Thymus (tissue), 14 donors: ENCODE measurements at places on chromosomes 5 and 9. TPM values are rescaled to one million over a fixed set of nuclear protein-coding genes. Genes with fewer than 3 reads are reported as not detected.

GRCh38 chr9:89015336-89015735, 24.1 kb downstream of the S1PR3 start:
- no peaks in the 10 kb centered on the region for H3K36me3 ChIP-seq
- H3K4me3 ChIP-seq: no peak overlapping the region
- H3K27ac ChIP-seq: no peak overlapping the region
- no peak for DNase-seq

GRCh38 chr9:2634818-2635217, 13.2 kb downstream of the VLDLR start:
- H3K27ac ChIP-seq: no peak overlapping the region
- no peaks in the 10 kb centered on the region for H3K36me3 ChIP-seq
- H3K4me1 ChIP-seq: no peaks in the 10 kb centered on the region
- H3K27me3 ChIP-seq: no peaks in the 10 kb centered on the region

GRCh38 chr9:94054716-94055115, 29.5 kb upstream of the PTPDC1 start:
- H3K4me1 ChIP-seq: no peaks in the 10 kb centered on the region
- no peaks in the 10 kb centered on the region for H3K36me3 ChIP-seq
- H3K4me3 ChIP-seq: no peak overlapping the region

GRCh38 chr5:106923409-106923808, 747.3 kb downstream of the EFNA5 start:
- no peak overlapping the region for H3K27ac ChIP-seq
- no peaks in the 10 kb centered on the region for H3K36me3 ChIP-seq
- no peaks in the 10 kb centered on the region for H3K27me3 ChIP-seq
- DNase-seq: no peak

CORO2A gene
- 5.1 TPM for total RNA-seq

INPP5E gene
- total RNA-seq: 3.9 TPM

DNA sequence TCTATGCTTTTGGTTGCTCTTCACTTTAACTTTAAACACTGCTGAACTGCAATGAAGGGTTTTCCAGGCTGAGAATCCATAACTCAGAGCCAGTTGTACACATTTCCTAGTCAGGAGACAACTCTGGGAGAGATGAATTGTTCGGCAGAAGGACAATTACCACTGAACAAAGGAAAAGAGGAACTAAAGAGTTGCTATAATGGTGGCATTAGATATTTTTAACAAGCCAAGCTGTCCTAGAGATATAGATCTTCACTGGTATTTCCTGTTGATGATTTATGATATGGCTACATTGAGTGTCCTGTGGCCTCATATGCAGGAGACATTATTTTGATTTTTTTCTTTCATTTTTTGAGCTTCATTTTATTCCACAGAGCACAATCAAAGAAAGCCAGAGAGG, 219.1 kb upstream of the PCSK5 start:
- H3K36me3 ChIP-seq: no peaks in the 10 kb centered on the region
- no peak overlapping the region for H3K4me3 ChIP-seq
- no peak for DNase-seq
- H3K27me3 ChIP-seq: no peaks in the 10 kb centered on the region
- no peak overlapping the region for H3K27ac ChIP-seq

DNA sequence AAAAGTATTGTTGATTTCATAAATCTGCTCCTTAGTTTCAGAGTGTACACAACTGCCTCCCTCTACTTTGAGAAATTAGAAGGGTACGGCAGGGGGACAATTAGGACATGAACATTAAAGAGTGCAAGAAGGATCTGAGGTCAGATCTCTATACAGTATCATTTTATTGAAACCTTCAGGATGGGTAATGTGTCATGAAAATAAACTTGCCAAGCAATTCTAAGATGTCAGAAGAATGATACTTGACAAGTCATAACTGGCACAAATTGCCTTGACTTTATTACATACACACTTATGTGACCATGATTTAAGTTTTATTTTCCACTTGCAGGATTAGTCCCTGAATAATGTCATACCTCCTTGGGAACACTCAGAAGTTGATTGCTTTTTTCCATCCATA, 92.8 kb downstream of the PLPP1 start:
- no peaks in the 10 kb centered on the region for H3K27me3 ChIP-seq
- no peak overlapping the region for H3K27ac ChIP-seq
- H3K4me3 ChIP-seq: no peak overlapping the region

PCDHB4 gene
- total RNA-seq: 0.09 TPM

DNA sequence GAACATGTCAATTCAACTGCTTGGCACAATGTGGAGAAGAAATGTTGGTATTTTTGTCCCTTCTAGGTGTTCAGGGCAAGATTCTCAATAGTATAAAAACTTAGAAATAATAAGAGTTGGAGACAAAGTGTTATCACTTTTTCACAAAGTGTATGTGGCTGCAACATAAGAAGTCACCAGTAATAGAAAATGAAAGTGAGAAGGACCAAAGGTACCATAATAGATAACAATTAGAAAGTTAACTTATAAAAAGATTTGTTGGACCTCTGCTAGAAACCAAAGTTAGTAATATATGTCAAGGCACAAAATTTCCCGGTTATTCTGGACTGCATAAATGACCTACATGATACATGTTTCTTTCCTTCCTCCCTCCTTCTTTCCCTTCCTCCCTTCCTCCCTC, 1535.3 kb downstream of the EFNA5 start:
- H3K4me1 ChIP-seq: no peaks in the 10 kb centered on the region
- H3K27ac ChIP-seq: no peak overlapping the region
- no peak overlapping the region for H3K4me3 ChIP-seq
- no peaks in the 10 kb centered on the region for H3K36me3 ChIP-seq
- no peaks in the 10 kb centered on the region for H3K27me3 ChIP-seq

SNCAIP gene
- total RNA-seq: 5.2 TPM

DNA sequence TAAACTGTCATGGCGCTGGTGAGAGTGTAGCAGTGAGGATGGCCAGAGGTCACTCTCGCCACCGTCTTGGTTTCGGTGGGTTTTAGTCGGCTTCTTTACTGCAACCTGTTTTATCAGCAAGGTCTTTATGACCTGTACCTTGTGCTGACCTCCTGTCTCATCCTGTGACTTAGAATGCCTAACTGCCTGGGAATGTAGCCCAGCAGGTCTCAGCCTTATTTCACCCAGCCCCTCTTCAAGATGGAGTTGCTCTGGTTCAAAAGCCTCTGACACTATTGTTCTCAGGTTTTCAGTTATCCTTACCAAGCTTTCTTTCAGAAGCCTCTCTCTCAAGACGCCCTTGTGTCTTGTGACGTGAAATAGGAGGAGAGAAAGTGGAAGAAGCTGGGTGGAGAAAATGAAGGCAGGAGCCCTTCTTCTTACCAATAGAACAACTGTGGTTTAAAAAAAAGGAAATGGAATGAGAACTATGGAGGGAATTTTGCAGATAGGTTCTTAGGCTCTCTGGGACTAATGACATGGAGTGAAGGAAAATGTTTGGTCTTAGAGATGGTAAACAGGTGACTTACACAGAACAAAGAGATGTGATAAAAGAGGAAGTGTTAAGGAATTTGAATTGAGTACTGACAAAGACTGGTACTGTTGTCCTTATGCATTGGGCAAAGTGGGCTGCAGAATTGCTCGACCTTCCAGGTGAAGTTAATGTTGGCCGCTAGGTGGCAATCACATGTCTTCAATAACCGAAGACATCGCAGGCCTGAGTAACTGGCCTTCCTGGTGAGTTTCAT, 133.3 kb upstream of the RAI14 start:
- no peaks in the 10 kb centered on the region for H3K4me1 ChIP-seq
- H3K36me3 ChIP-seq: no peaks in the 10 kb centered on the region
- no peak overlapping the region for H3K4me3 ChIP-seq
- H3K27ac ChIP-seq: no peak overlapping the region

CCDC107 gene
- 25.6 TPM for total RNA-seq

MCCC2 gene
- 20.2 TPM for total RNA-seq

DAB2 gene
- total RNA-seq: 17.7 TPM

GRCh38 chr9:4572184-4572826, 82.0 kb downstream of the SLC1A1 start:
- no peak overlapping the region for H3K27ac ChIP-seq
- no peak for DNase-seq
- H3K36me3 ChIP-seq: no peaks in the 10 kb centered on the region
- H3K4me1 ChIP-seq: peaks cover 9% of the 10 kb centered on the region
- H3K4me3 ChIP-seq: no peak overlapping the region
- H3K27me3 ChIP-seq: peaks cover 2% of the 10 kb centered on the region

- peaks cover 98% of the 10 kb centered on the region for H3K4me1 ChIP-seq
- H3K36me3 ChIP-seq: peaks cover 10% of the 10 kb centered on the region
- no peak overlapping the region for H3K4me3 ChIP-seq
- H3K27ac ChIP-seq: no peak overlapping the region
These were observed 9.7 kb downstream of the SLC12A7 start for GRCh38 chr5:1101961-1102713.

- no peak for DNase-seq
- no peak overlapping the region for H3K27ac ChIP-seq
- H3K27me3 ChIP-seq: peaks cover 16% of the 10 kb centered on the region
- no peak overlapping the region for H3K4me3 ChIP-seq
- peaks cover 18% of the 10 kb centered on the region for H3K4me1 ChIP-seq
These were observed 2.5 kb downstream of the SH3PXD2B start for GRCh38 chr5:172451771-172452197.

DNA sequence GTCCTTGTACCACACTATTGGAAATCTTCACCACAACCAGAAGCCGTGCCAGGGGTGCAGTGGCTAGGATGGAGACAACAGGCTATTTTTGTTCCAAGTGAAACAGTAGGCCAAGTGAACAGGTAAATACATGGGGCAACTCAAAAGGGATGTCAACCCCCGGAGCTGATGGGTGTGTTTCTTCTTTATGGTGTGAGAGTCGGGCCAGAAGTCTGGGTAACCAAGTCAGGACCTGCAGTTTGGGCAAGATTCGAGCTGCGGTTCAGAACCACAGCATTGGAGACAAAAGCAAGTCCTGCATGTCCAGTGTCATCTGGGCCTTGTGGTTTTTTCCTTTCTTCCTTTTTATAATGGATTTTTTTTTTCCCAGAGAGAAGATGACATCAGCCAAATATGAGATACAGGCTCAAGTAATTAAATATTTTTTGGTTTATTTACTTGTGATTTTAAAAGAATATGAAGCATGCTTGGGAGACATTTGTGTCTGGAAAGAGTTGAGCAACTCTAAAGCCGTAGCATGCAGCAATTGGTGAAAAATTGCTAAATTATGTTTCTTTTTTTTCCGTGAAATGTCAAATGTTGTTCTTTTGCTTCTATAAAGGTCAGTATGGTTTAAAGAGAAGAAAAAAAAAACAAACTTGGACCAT, 261.6 kb downstream of the ARRDC3 start:
- H3K4me3 ChIP-seq: no peak overlapping the region
- no peaks in the 10 kb centered on the region for H3K4me1 ChIP-seq

DMRT3 gene
- total RNA-seq: 0.05 TPM

DNA sequence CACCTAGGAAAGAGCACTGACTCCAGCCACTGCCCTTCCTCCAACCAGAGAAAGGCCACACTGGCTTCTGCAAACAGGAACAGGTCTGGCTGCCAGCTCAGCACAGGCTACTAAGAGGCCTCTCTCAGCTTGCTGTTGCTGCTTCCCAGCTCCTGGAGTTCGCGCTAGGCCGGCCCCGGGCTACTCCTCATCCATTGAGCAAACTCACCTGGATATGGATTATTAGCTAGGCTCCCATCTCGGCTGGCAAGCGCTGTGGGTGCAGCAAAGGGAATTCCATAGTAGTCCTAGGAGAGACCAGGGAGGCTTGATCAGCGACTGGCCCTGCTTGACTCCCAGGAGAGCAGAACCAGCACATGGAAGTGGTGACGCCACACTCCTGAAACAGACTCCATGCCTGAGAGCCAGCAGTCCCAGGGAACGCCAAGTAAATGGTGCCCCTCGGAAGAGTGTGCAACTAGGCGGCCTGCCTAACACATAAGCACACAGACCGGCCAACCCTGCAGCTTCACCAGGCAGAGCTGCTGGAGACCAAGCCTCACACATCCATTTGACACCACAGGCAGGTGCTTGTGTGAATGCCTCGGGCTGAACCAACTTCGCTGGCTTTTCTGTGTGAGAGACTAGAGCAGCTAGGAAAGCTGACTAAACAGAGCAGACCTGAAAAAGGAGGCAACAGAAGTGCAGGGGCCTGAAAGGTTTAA, 107.2 kb downstream of the UBE2R2 start:
- no peaks in the 10 kb centered on the region for H3K27me3 ChIP-seq
- H3K27ac ChIP-seq: no peak overlapping the region
- H3K36me3 ChIP-seq: peaks cover 85% of the 10 kb centered on the region

CATSPER3 gene
- 0.19 TPM for total RNA-seq

DNA sequence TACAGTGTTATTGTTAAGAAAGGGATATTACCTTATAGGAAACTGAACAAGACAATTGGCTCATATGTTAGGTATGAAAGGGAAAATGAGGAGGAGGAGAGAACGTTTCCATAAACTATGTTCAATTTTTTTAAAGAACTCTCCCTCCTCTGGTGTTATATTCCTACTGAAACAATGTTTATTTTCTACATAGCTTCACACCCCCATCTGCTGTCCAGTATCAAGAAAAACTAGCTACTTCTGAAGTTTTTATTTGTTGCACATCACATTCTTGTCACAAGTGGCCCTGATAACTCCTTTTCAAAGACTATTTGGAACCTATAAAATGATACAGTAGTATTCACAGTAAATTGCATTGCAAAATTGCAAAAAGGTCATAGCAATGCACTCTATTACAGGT, 223.4 kb upstream of the FAM174A start:
- no peaks in the 10 kb centered on the region for H3K36me3 ChIP-seq
- no peak for DNase-seq
- no peaks in the 10 kb centered on the region for H3K4me1 ChIP-seq
- no peaks in the 10 kb centered on the region for H3K27me3 ChIP-seq

GRCh38 chr9:133199648-133200321, 9.3 kb downstream of the OBP2B start:
- H3K27ac ChIP-seq: no peak overlapping the region
- H3K27me3 ChIP-seq: peaks cover 23% of the 10 kb centered on the region
- DNase-seq: no peak
- peak overlapping the region; percentile 43 for H3K4me3 ChIP-seq

DOK3 gene
- total RNA-seq: 3.3 TPM

- no peaks in the 10 kb centered on the region for H3K4me1 ChIP-seq
- no peaks in the 10 kb centered on the region for H3K36me3 ChIP-seq
- no peak for DNase-seq
- H3K27me3 ChIP-seq: no peaks in the 10 kb centered on the region
These were observed 18.6 kb upstream of the PSAT1 start for GRCh38 chr9:78278177-78278777.

- H3K27me3 ChIP-seq: no peaks in the 10 kb centered on the region
- no peak overlapping the region for H3K4me3 ChIP-seq
- no peaks in the 10 kb centered on the region for H3K36me3 ChIP-seq
- H3K4me1 ChIP-seq: no peaks in the 10 kb centered on the region
- no peak for DNase-seq
These were observed 42.0 kb upstream of the CDC42SE2 start for GRCh38 chr5:131221888-131222287.

ERGIC1 gene
- total RNA-seq: 57.2 TPM

PCDHA6 gene
- 0.05 TPM for total RNA-seq

SMIM27 gene
- 36.9 TPM for total RNA-seq

- no peaks in the 10 kb centered on the region for H3K4me1 ChIP-seq
- H3K36me3 ChIP-seq: no peaks in the 10 kb centered on the region
- H3K27ac ChIP-seq: no peak overlapping the region
- no peaks in the 10 kb centered on the region for H3K27me3 ChIP-seq
- no peak overlapping the region for H3K4me3 ChIP-seq
These were observed 197.0 kb downstream of the TAF11L14 start for GRCh38 chr5:17831279-17831678.

GRCh38 chr9:137302449-137303150, 529 bp upstream of the NRARP start:
- peak overlapping the region; percentile 58 for H3K4me3 ChIP-seq
- H3K36me3 ChIP-seq: no peaks in the 10 kb centered on the region

ROR2 gene
- 4.5 TPM for total RNA-seq
